Stimulated activated CD8-positive, alpha-beta memory T cell treated with anti-CD3 and anti-CD28 coated beads, Interleukin-4, amount 100 ng/mL, for 1 hour (primary cell): ENCODE measurements at places on chromosomes 12 and 14.

- no peak for DNase-seq
These were observed 121.0 kb downstream of the LRRIQ1 start for GRCh38 chr12:85157035-85157603.

GRCh38 chr12:104792570-104792969 is 165.5 kb downstream of the SLC41A2 start:
- DNase-seq: no peak

DNA sequence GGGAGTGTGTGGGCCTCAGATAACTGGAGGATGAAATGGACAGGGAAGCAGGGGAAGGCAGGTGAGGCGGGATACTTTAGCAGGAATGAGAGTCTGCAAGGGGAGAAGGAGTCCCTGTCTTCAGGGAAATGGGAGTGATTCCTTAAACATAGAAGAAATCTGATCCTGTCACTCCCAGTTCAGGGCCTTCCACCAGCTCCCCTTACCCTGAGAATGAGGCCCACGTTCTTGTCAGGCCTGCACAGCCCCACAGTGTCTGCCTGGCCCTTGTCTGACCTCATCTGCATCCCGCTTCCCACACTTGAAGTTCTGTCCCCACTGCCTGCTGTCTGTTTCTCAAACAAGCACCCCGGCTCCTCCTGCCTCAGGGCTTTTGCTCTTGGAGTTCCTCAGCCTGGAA is 12.6 kb upstream of the LRP1-AS start:
- no peak for DNase-seq

- no peak for DNase-seq
These were observed 130.1 kb downstream of the KITLG start for GRCh38 chr12:88450136-88450535.

DNA sequence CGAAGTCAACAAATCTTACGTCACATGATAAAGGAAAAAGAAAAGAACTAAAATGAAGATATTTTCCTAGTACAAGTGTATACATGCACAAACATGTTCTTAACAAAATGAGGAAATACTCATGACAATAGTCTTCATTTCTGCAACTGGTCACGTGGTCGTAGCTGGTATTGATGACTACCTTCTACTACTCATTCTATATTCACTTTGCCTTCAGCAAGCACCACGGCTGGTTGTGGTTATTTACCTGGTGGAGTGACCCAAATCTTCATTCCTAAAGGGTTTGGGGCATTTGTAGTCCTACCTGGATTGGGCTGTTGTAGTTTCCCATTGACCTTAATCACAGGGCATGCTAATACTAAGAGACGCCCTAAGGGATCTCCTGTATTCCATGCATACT is 51.2 kb downstream of the FIGNL2 start:
- no peak for DNase-seq

- DNase-seq: no peak
These were observed 89.3 kb downstream of the OSBPL8 start for GRCh38 chr12:76470028-76470939.

DNA sequence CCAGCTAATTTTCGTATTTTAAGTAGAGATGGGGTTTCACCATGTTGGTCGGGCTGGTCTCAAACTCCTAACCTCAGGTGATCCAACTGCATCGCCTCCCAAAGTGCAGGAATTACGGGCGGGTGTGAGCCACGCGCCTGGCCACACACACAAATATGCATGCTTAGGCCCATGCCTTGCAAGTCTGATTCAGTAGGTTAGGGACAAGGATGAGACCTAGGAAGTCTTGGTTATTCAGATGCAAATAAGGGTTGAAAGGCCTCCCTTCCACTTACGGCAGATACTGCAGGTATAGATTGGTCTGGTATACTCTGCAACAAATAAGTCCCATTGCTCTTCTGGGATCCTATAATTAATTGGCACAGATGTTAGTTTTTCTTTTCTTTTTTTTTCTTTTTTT is 32.9 kb downstream of the TXNRD1 start:
- no peak for DNase-seq

DNA sequence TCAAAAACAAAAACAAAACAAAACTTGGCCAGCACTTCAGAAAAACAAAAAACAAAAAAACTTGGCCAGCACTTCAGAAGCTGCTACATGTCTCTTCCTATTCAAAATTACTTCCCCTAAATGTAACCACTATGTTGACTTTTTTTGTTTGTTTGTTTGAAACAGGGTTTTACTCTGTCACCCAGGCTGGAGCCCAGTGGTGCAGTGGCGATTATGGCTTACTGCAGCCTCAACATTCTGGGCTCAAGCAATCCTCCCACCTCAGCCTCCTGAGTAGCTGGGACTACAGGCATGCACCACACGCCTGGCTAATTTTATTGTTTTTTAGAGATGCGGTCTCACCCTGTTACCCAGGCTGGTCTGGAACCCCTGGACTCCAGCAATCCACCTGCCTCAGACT is 38.0 kb upstream of the PPP4R3A start:
- no peak for DNase-seq

GRCh38 chr14:93011650-93012325 is 88.8 kb downstream of the CHGA start:
- no peak for DNase-seq
